ENCODE measurements at places on chromosomes 16 and 17. TPM values are rescaled to one million over a fixed set of nuclear protein-coding genes. Genes with fewer than 3 reads are reported as not detected.

The KRTAP2-1 gene
- not detected for total RNA-seq

- DNase-seq: no peak
Measured at GRCh38 chr16:63239065-63239570, 1202.9 kb upstream of the CDH8 start.

DNA sequence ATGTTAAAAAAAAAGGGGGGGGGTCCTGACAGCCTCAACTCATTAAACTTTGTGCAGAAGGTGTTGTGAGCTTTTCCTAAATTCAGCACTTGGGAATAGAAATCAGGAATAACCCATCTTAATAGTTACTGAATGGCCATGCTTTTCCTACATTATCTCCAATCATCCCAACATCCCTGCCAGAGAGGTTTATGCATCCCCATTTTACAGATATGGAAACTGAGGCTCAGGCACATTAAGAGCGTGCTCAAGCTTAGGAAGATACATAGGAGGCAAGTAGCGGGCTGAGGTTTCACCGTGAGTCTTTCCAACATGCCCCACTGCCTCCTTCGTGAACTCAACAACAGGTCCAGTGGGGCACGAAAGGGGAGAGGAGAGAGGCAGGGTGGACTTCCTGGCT is 78.4 kb downstream of the C17orf67 start:
- no peak for DNase-seq

The NOS2 gene
- total RNA-seq: 0.02 TPM

The KRT34 gene
- total RNA-seq: not detected

The KRT36 gene
- total RNA-seq: not detected

The CD79B gene
- total RNA-seq: not detected

GRCh38 chr16:71540-72401 is 660 bp downstream of the RHBDF1 start:
- DNase-seq: peak; percentile 41

DNA sequence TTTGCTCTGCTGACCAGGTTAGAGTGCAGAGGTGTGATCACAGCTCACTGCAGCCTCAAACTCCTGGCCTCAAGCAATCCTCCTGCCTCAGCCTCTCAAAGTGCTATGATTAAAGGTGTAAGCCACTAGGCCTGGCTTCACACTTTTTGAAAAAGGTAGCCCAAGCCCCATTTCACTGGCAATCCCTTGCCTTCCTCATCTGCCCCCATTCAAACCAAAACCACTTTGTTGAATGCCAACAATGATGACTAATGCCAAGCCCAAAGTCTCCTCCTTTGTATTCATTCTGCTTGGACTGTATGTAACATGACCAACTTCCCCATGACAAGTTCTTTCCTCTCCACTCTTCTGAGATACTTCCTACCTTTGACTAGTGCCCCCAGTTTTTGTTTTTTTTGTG is 33.1 kb downstream of the N4BP1 start:
- DNase-seq: peak; percentile 48

GRCh38 chr17:27569257-27569722 is 61.7 kb upstream of the LGALS9 start:
- no peak for DNase-seq

DNA sequence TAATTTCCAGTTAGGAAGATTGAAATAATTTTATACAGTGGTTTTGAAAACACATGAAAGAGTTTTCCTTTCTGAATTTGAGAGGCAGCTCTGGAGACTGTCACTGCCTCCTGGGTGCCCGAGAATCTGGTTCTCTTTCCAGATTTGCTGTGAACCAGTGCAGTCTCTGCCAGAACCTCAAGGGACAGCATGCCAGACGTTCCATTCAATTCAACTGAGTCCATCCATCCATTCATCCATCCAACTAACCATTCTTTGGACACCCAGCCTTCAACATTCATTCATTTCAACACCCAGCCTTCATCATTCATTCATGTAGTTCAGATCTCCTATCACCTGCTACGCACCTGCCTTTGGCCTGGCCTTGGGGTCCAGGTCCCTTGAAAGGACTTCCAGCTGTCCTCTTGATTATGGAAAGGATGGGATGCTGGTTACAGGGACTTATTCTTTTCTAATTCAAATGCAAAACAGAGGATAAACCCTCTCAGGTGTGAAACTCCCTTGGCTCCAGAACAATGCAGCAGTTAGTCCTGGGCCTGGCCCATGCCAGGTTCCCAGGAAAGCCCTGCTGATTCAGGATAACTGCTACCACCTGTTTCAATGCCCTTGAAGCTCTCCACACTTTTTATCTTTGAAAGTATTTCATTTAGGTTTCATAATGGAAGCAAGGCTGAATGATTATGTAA is 68.7 kb downstream of the WSCD1 start:
- no peak for DNase-seq

The GPRC5B gene
- 0.53 TPM for total RNA-seq

DNA sequence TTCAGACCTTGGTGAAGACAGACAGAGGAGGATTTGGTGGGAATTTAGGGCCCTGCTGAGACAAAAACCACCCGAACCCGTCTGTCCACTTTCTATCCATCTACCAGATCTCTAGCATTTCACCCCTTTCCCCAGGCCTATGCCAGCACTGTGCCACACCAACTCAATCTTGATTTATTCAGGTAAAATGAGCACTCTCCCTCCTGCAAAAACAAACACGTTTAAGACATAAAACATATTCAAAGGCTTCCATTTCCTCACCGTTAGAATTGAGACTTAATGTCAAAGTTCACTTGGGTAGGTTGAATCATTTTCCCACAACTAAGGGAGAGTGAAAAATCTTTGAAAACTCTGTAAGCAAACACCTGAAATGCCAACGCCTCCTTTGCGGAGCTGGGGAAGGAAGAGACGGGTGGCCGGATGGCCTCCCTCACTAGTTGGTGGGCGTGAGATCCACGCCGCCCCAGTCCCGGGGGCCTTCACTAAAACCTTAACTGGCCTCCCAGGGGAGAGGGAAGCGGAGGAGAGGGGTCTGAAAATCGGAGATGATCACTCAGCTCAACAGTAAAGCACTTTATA is 862 bp downstream of the DCAKD start:
- peak; percentile 60 for DNase-seq

DNA sequence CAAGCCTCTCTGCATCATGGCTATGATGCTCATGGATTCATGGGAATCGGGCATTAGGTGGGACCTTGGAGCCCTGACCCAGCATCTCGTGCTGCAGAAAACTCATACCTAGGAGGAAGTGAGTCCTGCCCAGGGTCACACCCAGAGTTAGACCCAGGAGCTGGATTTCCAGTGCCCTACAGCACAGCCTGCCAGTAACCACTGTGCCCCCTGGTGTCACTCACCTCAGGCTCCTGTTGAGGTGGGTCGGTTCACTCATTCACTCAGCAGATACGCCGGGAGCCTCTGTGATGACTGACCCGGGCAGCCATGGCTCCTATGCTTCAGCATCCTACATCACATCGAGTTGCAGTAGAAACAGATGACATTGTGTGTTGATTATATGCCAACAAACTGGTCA is 143.4 kb downstream of the MSI2 start:
- no peak for DNase-seq

- no peak for DNase-seq
Measured at GRCh38 chr16:87328846-87329245, 11.7 kb upstream of the C16orf95 start.

DNA sequence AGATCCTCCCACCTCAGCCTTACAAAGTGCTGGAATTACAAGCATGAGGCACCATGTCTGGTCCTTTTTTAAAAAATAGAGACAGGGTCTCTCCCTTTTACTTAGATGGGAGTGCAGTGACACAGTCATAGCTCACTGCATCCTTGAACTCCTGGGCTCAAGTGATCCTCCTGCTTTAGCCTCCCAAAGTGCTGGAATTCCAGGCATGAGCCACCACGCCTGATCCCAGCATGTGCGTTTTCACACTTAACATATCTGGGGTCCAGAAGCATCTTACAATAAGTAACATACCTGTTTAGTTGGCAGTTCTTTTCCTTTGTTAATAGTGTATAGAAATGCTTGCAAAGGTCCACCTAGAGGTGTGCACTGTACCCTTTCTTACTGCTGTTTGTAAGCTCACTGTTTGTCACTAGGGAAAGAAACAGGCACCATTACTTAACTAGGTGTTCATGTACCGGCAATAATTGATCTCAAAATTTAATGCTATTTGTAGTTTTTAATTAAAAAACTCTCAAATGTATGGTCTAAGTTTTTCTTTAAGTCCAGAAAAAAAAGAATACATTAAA is 221.7 kb downstream of the RPTOR start:
- no peak for DNase-seq

The TMEM235 gene
- not detected for total RNA-seq

- DNase-seq: no peak
Measured at GRCh38 chr17:69239611-69240600, 11.3 kb upstream of the ABCA10 start.

DNA sequence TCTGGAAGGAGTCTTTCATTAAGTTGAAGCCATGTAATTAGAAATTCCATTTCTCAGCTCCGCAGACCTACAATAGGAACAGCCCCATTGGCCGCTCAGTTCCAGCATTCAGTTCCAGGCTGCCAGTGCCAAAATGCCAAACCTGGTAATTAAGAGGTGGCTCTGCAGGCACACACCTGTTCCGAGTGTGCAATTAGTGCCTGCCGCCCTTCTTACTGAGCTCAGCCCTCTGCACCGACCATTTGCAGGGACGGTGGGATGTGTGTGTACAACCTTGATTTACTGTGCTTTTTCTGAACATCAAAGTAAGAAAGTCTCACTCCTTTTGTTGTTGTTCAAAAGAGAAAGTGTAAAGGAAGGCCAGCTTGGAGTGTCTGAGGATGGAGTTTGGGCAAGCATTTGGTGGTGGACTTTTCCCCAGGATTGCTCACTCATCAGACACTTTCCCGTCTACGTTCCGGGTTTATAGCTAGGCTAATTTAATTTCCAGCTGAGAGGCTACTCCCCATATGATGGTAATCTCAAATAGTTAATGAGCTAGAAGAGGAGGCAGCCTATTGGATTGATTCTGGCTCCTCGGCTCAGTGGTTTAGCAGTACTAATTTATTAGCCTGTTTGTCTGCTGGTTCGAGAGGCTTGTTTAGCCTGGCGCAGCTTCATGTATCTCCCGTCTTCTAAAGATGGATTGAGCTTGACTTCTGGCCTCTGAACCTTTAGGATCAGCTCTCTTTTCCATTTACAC is 20.0 kb downstream of the HS3ST3B1 start:
- DNase-seq: no peak

The CD300LF gene
- not detected for total RNA-seq

GRCh38 chr17:72076678-72077030 is 44.2 kb upstream of the SOX9 start:
- no peak for DNase-seq

The NACA2 gene
- total RNA-seq: not detected

DNA sequence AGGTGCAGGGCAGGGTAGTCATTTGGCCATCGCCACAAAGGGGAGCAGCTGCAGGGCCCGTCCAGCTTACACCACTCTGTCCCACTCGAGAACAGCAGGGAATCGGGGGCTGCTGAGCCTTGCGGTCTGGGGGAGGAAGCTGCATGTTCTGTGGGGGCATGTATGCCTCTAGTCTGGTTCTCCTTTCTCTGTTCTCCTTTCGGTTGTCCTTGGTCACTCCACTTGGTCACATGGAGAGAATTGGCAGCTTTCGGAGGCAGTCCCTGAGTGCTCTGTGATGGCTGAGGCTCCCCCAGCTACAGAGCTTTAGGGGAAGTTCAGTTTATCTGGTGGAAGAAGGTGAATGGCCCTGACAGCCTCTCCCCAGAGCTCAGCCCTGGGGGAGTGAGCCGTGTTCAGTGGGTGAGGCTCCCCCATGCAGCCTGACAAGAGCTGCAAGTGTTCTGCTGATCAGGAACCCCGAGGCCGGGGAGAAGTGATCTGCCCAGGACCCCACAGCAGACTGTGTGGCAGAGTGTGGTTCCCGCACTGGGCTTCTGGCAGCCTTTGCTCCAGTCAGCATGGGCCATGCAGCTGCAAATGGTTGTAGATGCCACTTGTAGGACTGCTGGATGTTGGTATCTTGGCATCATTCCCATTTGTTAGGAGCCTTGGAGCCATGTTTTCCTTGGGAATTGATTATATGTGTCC is 22.3 kb upstream of the SMPD3 start:
- DNase-seq: no peak

The IKZF3 gene
- not detected for total RNA-seq

- DNase-seq: no peak
Measured at GRCh38 chr17:36813357-36813756, 123.9 kb upstream of the LHX1 start.

GRCh38 chr16:12236589-12236988 is 260.1 kb downstream of the SNX29 start:
- DNase-seq: no peak

- DNase-seq: no peak
Measured at GRCh38 chr17:58382872-58383242, 30.9 kb upstream of the SUPT4H1 start.

GRCh38 chr16:71895679-71896365 is 491 bp downstream of the IST1 start:
- no peak for DNase-seq

- no peak for DNase-seq
Measured at GRCh38 chr17:74408815-74409214, 23.1 kb upstream of the GPRC5C start.

GRCh38 chr17:78041386-78042179 is 83.1 kb downstream of the TNRC6C start:
- no peak for DNase-seq

DNA sequence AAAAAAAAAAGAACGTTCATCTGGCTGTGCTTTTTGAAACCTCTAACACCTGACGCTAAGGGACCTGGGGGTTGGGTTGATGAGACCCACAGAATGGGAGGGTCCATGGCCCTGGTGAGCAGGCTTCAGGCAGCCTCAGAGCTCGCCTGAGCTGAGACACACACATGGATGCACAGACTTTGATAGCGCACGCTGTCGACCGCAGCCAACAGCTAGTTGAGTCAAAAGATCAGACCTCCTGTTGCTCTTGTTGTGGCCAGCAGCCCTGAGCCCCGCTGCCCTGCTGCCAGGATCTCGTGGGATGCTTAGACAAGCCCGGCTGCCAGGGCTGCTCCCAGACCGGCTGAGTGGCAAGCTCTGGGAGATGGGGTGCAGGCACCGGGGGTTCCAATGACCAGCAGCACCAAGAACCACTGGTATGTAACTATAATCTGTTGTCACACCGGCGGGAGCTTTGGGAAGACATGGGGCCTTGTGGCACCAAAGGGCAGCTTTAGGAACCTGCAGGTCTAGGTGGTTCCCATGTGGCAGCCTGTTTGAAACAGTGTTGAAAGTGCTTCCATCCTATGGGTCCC is 20.0 kb upstream of the MEAK7 start:
- DNase-seq: no peak

DNA sequence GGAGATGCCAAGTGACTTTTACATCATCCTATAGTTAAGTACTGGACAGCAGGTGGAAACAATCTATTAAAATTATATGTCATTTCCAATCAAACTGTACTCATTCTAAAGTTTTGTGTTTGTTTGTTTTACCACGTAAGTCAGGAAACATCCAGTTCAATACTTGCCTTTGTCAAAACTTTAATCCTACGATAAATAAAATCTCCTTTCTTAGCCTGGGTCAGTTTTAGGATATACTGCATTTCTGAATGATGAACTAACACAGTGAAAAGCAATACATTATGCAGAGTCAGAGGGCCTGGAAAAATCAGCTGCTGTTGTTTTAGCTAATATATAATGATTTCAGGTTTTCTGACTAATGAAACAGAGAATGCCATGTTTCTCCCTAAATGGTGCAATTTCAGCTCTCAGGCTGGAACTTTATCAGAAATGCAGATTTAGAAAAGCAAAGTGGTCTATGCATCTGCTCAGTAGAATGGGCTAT is 756.4 kb downstream of the CDH11 start:
- no peak for DNase-seq
